ENCODE measurements at places on chromosomes 3 and 15.
A peak's percentile ranks its signal among the peaks of the same experiment; 100 is the strongest.

- peak; percentile 43 for DNase-seq
Measured at GRCh38 chr3:89098964-89099585, 8.3 kb upstream of the EPHA3 start.

GRCh38 chr15:32936283-32936918, 218.6 kb downstream of the GREM1 start:
- no peak for DNase-seq

- peak; percentile 29 for DNase-seq
Measured at GRCh38 chr15:70853318-70853972, 512 bp downstream of the LARP6 start.

DNA sequence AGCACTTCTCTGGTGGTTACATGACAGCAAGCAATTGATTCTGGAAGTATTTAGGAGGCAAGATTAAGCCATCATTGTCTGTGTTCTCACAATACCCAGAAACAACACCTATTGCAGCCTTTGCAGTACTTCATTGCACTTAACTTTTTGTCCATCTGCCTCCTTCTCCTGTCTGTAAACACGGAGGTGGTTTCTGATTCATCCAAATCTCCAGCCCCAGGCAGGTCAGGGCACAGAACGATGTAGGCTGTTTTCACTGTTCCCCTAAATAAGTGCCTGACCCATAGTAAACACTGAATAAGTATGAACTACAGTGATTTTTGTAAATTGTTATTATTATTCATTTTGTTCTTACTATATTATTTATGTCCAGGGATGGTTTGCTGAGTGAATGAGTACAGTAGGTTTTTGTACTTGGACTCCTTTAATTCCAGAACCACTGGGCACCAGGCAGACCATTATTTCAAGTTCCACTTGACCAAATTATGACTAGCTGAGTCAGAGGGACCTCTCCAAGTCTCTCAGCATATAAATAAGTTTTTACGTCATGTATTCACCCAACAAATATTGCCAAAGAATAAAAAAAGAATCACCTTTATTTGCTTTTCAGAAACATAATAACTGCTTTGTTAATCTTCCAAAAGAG, 283.3 kb upstream of the TRIM42 start:
- DNase-seq, result no peak

DNA sequence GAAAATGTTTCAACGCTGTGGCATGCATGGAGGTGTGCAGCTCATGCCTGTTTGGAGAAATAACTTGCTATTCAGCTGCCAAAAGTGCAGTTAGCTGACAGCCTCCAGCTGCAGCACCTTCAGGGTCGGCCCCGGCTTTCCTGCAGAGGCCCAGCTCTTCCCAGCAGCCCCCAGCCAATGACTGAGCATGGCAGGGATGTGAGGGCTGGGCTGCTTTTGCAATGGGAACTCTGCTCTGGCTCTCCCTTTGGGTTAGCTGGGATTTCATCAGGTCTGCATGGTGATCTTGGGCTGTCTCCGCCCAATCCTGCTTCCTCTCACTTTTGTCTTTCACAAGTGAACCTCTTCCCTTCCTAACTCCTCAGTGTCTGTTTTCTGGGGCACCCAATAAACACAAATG, 396.6 kb downstream of the EPHB1 start:
- no peak for DNase-seq

DNA sequence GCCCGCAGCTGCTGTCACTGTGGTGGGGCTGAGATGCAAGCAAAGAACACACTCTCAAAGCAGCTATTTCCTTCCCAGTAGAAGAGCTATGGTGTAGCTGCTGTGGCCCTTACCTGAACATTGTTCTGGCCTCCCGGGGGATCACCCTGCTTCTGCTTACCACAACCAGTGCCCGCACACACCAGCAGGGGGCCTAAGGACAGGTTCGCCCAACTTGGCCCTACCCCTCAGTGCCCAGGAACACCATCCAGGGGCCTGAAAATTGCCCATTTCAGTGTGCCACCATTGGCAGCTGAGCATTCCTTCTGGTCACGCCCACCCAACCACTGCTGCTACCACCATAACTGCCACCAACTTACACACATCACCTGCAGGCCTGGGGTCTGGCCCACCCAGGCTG, 113.0 kb downstream of the TP63 start:
- DNase-seq, result no peak

GRCh38 chr3:145243875-145244274, 917.1 kb downstream of the PLOD2 start:
- DNase-seq, result no peak

GRCh38 chr3:140629357-140630137, 48.3 kb upstream of the TRIM42 start:
- DNase-seq, result no peak

- no peak for DNase-seq
Measured at GRCh38 chr3:59266551-59266950, 216.7 kb upstream of the CFAP20DC start.

DNA sequence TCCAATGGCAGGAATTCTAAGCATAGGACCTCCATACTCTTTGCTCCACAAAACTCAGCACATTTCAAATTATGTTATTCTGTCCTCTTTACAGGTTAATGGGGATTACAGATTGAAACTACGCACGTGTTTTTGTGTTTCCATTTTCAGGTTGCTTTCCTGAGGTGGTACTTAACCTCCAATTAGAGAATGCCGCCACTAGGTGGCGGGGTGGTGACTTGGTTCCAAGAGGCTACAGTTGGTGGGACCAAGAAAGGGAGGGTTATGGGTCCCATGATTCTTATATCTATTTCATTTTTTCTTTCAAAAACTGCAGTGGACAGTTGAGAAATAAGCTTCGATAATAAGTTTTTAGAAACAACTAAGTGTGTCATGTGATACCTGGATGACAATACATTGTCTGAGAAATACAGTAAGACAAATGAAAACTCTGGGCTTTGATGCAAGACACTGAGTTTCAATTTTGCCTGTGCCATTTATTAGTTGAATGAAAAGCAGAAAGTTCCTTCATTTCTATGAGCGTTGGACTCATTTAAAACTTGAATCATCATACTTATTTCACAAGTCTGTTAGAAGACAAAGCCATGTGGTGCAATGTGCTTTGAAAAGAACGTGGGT, 539.0 kb downstream of the FGF12 start:
- DNase-seq, result peak; percentile 68

GRCh38 chr3:77668376-77668775, 628.5 kb downstream of the ROBO2 start:
- no peak for DNase-seq

DNA sequence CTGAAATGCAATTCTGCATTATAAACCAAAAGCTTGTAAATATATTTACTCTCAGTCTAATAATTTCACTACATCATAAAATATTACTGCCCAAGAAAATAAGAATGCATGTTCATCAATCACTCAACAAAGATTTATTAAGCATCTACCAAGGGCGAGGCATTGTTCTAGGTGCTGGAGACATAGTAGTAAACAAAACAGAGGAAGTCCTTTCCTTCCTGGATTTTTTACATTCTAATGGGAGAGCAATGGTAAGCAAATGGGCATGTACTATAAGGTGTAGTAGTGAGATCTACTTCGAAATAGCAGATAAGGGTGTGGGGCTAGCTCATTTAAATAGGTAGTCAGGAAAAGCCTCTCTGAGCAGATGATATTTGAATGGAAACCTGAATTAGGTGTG, 10.8 kb upstream of the ZFYVE19 start:
- DNase-seq, result no peak

DNA sequence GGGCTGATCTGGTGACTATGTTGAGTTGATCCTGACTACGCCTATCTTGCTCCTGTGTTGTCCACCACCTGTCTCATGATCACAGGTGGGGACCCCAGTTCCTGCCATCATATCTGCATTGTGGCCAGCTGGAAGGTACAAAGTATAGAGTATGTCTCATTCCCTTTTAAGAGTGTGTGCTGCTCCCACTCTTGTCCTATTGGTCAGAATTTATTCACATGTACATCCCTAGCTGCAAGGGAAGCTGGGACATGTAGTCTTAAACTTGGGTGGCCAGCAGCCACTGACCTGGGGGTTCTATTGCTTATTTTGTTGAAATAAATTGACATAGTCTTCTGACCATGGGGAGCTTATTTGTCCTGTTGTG, 373.1 kb downstream of the PTPRG start:
- DNase-seq, result no peak

- DNase-seq, result no peak
Measured at GRCh38 chr3:131749826-131750225, 247.1 kb upstream of the MRPL3 start.

GRCh38 chr15:63349621-63350020, 32.0 kb downstream of the CA12 start:
- DNase-seq, result no peak

Data from stimulated activated CD8-positive, alpha-beta memory T cell treated with anti-CD3 and anti-CD28 coated beads, Interleukin-4, amount 100 ng/mL, for 48 hours (primary cell).